Hepatocyte (in vitro differentiated cells): ENCODE measurements at places on chromosomes 5 and 9. TPM values are rescaled to one million over a fixed set of nuclear protein-coding genes. Genes with fewer than 3 reads are reported as not detected.

The NSMF gene
- 37.2 and 39.5 TPM in 2 replicates for total RNA-seq

- peak; percentile 32 for DNase-seq
Measured at GRCh38 chr5:122999947-123000563, 36.5 kb downstream of the PPIC start.

DNA sequence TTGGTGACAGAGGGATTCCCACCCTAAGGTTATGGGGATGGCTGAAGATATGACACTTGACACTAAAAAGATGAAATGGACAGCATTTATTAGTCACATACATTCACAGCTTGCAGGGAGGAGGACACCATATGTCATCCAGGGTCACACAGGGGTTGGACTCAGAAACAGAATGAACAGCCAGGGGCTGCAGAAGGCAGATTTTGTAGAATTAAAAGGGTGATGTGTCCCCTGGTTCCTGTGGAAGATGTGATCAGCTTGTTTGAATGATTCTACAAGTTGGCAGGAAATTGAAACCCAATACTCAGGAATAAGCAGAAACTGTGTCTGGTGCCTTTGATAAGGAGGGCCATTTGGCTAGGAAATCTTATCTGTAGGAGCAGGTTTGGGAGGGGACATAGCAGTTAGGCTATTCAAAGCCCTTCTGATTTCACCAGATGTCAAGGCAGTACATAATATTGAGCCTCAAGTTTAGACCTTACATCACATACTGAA, 102.3 kb upstream of the GRIN3A start:
- DNase-seq = no peak

The IL13 gene
- not detected in 2 replicates for total RNA-seq
